ENCODE measurements at places on chromosomes 2 and 18.

- DNase-seq = no peak
Observed at GRCh38 chr18:79600596-79600995, 79.0 kb upstream of the CTDP1 start.

DNA sequence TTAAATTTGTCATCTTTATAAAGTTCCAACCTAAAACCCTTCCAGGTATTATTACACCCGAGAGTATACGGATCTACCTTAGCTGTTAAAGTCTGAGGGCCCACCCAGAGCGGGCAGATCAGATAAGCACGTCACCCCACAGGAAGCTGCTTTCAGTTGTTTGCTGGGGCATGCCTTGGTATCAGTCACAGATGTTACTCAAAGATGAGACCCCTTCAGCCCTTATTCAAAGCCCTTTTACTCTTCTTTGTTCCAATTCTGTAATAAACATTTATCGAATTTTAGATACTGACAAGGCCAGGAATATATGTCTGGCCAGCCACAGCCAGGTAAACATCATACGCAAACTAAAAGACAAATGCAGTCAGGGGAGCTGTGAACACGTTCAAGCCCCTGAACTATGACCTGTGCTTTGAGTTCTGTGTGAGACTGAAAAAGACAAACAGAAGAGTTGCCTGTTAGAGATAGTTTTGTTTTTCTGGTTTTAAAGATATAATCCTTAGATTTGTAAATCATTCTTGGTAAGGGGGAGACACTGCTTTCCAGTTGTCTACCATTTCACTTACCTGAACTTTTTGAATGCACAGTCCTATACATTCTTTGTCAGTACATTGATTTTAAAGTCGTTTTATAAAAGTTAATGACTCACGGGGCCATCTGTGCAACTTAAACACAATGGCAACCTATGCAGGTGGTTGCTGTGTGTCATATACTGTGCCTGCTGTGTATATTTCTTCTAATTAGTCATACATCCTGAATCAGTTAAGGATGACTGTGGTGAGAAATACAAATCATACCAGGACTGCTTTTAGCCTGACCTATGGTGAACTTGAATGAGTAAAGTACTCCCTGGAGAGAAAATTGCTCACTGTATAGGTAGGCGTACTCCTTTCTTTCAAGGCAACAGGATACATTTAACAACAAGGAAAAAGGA is 100.5 kb upstream of the ITPRID2 start:
- peak; percentile 94 for DNase-seq

DNA sequence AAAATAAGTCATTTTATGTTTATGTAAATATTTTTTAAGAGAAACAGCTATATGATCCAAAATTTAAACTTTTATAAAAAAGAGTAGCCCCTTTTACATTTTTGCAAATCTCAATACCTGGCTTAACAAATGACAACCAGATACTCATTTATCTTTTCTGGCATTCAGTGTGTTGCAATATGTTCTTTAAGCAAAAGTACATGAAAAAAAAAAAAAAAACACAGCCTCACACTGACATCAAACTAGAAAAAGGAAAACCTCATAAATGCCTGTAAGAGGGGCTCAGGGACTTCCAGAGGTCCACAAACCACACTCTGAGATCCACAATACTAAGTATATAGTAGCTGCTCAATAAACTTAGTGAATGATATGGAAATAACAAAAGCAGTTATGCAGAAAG is 21.9 kb downstream of the PPP4R3B start:
- no peak for DNase-seq

GRCh38 chr18:13464432-13465123 is 246.0 kb downstream of the LDLRAD4 start:
- no peak for DNase-seq

Measured in H4 (cell line).